ENCODE measurements at places on chromosomes 12 and 14.

- DNase-seq = peak; percentile 29
These were observed 440.9 kb downstream of the NAV3 start for GRCh38 chr12:78271546-78271945.

- DNase-seq = peak; percentile 70
These were observed 11.4 kb upstream of the FOS start for GRCh38 chr14:75267141-75267721.

DNA sequence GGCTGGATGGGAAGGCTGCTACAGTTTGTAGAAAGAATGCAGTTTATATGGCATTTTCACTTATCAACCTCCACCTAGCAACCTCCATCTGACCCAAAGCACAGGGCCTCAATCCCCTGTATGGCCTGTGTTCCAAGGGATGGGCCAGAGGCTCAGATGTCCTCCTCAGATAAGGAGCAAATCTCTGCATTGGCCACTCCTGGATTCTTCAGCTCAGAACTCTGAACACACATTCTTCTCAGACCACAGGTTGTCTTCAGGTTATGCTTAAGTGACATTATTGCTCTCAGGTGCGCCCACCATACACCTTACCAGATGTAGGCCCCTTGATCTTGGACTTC is 47.9 kb upstream of the JDP2 start:
- no peak for DNase-seq

DNA sequence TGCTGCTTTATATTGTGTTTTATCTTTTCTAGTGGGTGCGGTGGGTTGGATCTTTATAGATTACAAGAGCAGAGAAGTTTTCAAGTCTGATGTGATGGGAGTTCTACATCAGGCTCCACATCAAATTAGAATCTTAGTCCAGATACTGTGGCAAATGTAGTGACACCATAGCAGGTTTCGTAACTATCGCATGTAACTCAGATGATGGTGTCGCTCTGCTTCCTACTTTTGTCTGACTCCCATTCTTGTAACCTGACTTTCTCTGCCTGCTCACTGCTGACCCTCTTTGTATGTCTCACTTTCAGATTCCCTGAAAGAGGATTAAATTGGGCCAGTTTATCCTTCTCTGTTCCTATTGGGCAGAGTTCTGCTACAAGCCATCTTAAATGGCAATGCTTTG is 22.8 kb upstream of the FBXO34 start:
- no peak for DNase-seq

GRCh38 chr14:88849716-88850115 is 25.3 kb downstream of the TTC8 start:
- no peak for DNase-seq

- no peak for DNase-seq
These were observed 785 bp upstream of the LHX5 start for GRCh38 chr12:113472191-113473121.

- DNase-seq = peak; percentile 62
These were observed 945.8 kb downstream of the DIO2 start for GRCh38 chr14:79265366-79265946.

GRCh38 chr12:28750946-28751685 is 398.0 kb upstream of the FAR2 start:
- peak; percentile 5 for DNase-seq

DNA sequence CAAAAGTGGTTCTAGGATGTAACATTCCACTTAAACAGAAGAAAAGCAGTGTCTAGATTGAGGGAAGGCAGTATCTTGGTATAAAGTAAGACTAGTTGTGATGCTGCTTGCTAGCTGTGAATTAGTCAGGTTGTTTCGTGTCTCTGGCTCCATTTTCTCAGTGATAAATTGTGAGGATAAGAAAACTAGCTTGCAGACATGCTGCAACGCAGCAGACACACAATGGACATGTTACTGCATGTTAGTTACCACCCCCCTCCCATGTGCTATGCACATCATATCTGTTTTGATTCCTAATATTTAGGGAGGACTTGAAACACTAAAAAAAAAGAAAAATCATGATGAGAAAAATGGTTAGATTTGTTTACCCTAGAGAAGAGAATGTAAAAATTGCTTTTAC is 2.9 kb downstream of the CCNK start:
- DNase-seq = no peak

DNA sequence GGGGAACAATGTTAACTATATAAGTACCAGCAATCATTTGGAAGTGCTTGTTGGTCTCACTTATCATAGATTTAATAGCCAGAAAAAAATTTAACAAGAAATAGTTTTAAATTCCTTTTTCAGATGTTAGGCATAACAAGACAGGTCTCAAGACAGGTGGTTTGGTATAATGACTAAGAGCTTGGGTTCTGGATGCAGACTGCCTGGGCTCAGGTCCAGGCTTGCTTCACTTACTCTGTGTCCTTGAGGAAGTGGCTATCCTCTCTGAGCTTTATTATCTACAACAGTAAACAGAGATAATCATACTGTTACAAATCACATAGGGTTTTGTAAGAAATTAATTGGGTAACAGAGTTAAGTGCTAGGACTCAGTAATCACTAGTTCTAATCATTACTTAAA is 338.0 kb upstream of the FLRT2 start:
- DNase-seq = no peak

DNA sequence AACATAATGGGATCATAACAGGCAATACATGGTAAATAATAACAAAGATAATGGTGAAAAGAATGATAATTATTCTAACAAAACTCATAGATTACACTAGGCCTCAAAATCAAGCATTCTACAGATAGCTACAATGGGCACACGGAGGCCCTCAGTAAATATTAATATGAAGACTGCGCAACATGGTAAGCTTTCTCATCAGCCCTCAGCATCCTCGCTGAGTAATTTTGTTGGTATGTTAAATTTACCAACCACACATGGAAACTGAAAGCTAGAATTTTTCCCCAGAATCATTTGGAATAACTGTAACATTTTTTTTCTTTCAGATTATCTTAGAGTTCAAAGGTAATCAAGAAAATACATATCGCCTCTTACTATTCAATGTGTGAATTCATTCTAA is 74.2 kb upstream of the PYGL start:
- DNase-seq = peak; percentile 52

GRCh38 chr12:76407710-76408109 is 59.5 kb upstream of the BBS10 start:
- DNase-seq = no peak

GRCh38 chr12:32706335-32707024 is 27.4 kb downstream of the DNM1L start:
- DNase-seq = no peak

DNA sequence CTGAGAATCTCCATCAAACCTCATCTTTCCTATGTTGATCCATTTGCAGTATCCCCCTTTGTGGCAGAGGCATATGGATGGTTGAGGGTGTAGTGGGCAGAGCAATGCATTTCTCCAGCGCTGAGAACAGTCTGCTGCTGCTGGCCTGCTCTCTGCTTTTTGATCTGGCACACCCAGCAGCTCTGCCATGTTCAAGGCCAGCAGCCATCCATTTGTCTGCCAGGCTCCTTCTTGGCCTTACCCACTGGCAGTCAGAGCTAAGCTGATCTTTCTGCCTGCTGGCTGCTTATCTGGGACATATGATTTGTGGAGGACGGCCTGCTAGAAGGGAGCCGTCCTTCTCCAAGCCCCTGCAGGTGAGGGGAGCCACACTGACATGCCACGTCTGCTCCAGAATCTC is 17.0 kb downstream of the NPC2 start:
- DNase-seq = no peak

DNA sequence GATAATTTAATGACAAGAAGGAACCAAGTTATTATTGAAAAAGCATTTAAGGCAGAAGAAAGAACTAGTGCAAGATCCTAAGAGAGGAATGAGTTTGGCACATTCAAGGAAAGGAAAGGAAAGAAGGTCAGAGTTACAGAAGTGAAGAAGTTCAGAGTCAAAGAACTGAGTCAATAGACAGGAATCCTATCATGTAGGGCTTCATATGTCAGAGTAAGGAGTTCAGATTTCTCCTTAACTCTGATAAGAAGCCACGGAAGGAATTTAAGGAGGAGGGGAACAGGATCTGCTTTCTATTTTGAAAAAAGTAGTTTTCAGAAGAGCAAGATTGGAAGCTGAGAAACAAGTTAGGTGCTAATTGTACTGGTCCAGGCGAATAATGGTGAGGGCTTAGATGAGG is 223.1 kb upstream of the FOXN3 start:
- DNase-seq = no peak

DNA sequence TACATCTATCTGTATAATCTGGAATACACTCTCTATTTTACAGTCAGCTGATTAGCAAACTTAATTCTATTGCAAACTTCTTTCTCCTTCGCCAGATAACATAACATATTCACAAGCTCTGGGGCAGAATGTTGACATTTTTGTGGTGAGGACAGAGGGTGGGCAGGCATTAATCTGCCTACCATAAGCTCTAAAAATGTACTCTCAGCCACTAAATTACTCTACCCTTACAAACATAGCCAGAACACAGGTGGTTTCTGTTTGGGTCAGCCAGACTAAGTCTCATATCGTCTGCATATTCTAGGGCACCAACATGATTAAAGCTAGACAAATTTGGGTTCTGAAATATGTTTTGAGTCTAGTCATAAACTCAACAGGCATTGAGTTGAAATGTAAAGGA is 90.1 kb downstream of the SLC6A15 start:
- peak; percentile 5 for DNase-seq

DNA sequence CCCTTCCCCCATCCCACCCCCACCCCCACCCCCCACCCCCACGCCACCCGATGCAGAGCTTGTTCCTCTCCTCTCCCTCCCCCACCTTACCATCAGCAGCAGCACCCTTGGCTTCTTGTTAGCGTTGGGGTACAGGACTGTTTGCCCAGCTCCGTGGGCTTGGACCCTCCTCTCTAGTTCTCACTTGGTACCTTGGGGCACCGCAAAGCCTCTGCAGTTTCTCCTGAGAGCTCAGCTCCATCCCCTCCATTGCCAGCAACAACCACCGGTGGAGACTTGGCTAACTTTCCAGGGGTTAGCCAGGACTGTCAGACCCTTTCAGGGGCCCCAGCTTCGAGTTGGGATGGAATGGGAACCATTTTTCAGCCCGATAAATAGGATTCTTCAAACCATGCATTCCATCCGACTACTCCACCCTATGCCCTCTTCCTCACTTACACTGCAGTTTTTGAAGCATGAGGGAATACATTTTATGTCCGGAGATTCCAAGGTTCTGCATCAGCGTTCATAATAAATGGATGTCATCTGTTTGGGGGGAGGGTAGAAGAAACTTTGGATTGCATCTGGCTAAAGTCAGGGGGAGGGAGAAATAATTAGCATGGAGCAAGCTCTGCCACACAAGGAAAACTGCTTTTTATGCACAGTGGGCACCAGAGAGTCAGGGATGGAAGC is 1.1 kb downstream of the SCN8A start:
- DNase-seq = no peak

DNA sequence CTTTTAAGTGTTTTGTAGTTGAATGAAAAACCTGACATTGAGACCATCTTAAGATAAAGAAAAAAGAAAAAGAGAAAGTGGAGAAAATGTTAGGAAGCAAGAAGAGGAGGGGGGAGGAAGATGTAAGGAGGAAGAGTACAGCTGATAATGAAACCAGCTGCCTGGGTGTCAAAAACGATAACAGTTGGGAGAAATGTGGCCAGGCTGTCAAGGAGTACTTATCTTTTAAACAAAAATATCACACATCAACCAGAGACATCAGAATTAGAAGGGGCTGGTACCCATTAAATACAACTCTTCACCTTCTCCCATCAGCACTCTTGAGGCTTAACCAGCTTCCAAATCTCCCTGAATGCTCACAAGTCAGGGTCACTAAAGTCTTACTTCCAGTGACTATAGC is 4.5 kb downstream of the SLC11A2 start:
- no peak for DNase-seq

- no peak for DNase-seq
These were observed 66.9 kb downstream of the HMGA2 start for GRCh38 chr12:65891219-65891618.

DNA sequence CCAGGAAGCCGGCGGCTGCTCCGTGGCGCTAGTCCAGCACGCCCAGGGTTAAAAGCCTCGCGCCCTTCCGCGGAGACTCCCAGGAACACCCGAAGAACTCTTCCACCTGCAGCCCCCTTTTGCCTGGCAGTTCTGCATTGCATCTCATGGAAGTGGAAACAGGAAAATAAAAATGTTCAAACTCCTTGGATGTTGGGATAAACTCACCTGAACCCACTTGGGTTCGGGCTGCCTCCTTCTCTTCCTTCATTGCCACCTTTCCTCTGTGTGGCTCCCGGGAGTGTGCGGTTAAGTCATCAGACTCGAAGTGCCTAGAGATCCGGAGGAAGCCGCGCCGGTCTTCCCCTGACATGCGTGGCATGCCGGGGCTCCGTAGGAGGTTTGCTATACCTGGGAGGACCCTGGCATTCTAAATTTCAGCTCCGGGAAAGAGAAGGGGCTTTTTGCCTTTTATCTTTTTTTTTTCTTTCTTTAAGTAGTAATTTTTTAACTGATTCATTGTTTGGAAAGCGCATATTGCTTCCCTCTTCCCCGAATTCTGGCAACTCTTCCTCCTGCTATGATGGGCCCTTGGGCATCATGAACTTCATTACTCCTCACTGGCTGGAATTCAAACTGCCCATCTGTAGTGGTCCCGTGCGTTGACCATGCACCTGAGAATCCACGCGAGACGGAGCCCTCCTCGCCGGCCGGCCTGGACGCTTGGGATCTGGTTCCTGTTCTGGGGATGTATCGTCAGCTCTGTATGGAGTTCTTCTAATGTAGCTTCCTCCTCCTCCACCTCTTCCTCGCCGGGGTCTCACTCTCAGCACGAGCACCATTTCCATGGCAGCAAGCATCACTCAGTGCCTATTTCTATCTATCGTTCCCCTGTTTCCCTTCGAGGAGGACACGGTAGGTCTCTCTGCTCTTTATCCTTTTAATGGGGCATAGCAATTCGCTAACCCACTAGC is 931.4 kb downstream of the DIO2 start:
- DNase-seq = no peak

- DNase-seq = peak; percentile 12
These were observed 86.3 kb downstream of the DRAM1 start for GRCh38 chr12:101963697-101964096.

DNA sequence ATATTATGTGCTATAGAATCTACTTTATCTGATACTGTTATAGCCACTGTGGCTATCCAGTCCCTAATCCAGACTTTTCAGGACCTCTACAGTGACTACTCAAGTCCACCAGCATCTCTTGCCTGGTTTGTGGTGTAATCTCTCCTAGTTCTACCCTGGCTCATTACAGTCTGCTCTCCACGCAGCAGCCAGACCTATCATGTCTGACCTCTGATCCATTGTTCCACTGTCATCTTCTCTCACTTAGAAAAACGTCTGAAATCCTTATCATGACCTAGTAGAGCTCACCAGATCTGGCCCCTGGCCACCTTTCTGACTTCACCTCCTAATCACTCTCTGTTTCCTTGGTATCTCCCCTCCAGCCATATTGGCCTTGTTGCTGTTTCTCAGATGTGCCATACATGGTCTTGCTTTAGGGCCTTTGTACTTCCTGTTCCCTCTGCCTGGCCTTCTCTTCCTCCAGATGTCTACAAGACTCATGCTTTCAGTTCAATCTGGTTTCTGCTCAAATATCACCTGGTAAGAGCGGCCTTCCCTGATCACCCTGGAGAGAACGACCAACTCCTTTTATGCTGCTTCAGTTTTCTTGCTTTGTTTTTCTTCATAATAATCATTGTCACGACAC is 475.5 kb downstream of the AACS start:
- no peak for DNase-seq
